ENCODE measurements at places on chromosomes 1 and 21.

DNA sequence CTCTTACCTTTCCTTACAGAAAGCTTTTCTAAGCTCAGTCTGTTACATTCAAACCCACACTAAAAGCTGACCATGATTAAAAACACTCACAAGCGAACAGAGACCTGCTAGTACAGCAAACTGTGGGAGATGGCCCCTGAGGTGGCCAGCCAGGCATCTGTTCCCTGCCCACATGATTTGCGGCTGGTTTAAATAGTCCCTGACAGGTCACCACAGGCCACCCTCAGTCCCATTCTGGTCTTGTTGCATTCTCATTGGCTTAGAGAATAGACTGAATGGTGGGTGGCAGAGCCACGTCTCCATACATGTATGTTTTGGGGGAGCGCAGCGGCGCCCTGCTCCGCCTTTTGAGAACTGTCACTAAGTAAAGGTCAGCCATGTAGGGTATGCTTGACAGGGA, 2.3 kb upstream of the ACTA1 start:
- DNase-seq: peak; percentile 36

GRCh38 chr1:33468531-33468930, 3.9 kb upstream of the ZSCAN20 start:
- no peak for DNase-seq

- DNase-seq: no peak
Observed at GRCh38 chr1:160645386-160646130, 1.3 kb downstream of the SLAMF1 start.

GRCh38 chr1:19210772-19211549, 895 bp upstream of the UBR4 start:
- DNase-seq: no peak

DNA sequence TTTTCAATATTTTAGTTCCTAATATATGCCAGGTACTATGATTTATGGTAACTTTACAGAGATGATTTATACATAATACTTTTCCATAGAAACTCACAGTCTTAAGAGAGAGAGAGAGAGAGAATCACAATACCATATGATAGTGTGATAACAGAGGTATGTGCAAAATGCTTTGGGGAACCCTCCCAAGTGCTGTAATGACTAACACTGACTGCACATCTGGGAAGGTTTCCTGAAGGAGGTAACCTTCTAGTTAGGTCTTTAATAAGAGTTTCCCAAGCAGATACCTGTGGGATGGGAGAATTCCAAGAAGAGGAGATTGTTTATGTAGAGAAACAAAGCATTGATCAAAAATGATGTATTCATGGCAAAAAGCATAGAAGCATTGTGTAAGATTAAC, 34.6 kb upstream of the PIGC start:
- no peak for DNase-seq

GRCh38 chr1:177959811-177960515, 9.9 kb downstream of the SEC16B start:
- DNase-seq: no peak

- no peak for DNase-seq
Observed at GRCh38 chr21:44960141-44961092, 20.6 kb downstream of the SLX9 start.

All from left hindlimb (tissue), 1 donor.